ENCODE measurements at places on chromosomes 12 and 14.
A peak's percentile ranks its signal among the peaks of the same experiment; 100 is the strongest.

- ATAC-seq = peak; percentile 67
Observed at GRCh38 chr14:22598896-22599244, 770 bp downstream of the ABHD4 start.

- peak; percentile 95 for ATAC-seq
Observed at GRCh38 chr12:823028-823698, 70.8 kb downstream of the WNK1 start.

GRCh38 chr14:74408870-74409269, 17.1 kb downstream of the SYNDIG1L start:
- ATAC-seq = no peak

- no peak for ATAC-seq
Observed at GRCh38 chr14:27049701-27050100, 451.9 kb upstream of the NOVA1 start.

DNA sequence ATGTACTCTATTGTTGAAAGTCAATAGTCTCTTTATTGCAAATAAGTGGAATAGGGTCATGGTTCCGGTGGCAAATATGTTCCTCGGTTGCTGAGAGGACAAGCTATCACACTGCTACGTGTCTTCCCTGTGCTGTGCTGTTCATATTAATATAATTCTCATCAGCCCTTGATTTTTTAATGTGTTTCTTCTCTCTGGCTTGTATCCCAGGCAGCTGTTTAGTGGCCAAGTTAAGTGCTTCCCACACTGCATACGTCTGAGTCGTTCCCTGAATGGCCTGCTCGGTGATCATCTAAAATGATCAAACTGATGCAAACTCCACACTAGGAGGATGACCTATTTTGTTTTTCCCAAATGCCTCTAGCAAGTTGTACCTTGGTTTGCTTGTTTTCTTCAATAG, 186.4 kb downstream of the ANO6 start:
- no peak for ATAC-seq

- ATAC-seq = no peak
Observed at GRCh38 chr12:64480148-64480547, 28.2 kb downstream of the TBK1 start.

- ATAC-seq = no peak
Observed at GRCh38 chr12:55957106-55957859, 8.6 kb downstream of the PMEL start.
